Activated T-cell treated with anti-CD3 and anti-CD28 coated beads, Interleukin-2, amount 50 U/mL, for 4 hours (primary cell): ENCODE measurements at places on chromosomes 12 and 14. TPM values are rescaled to one million over a fixed set of nuclear protein-coding genes. Genes with fewer than 3 reads are reported as not detected.

Gene POC1B
- total RNA-seq = 12.9 TPM

Gene KRT83
- not detected for total RNA-seq

Gene SDS
- total RNA-seq = not detected

Gene INHBE
- not detected for total RNA-seq

Gene NKX2-1
- total RNA-seq = not detected

Gene VDR
- 95.1 TPM for total RNA-seq

Gene C12orf56
- not detected for total RNA-seq
